Activated T-helper 1 cell treated with anti-CD3 and anti-CD28 coated beads, Interleukin-2, amount 50 U/mL, for 16 hours (primary cell): ENCODE measurements at places on chromosomes 7 and 10.

DNA sequence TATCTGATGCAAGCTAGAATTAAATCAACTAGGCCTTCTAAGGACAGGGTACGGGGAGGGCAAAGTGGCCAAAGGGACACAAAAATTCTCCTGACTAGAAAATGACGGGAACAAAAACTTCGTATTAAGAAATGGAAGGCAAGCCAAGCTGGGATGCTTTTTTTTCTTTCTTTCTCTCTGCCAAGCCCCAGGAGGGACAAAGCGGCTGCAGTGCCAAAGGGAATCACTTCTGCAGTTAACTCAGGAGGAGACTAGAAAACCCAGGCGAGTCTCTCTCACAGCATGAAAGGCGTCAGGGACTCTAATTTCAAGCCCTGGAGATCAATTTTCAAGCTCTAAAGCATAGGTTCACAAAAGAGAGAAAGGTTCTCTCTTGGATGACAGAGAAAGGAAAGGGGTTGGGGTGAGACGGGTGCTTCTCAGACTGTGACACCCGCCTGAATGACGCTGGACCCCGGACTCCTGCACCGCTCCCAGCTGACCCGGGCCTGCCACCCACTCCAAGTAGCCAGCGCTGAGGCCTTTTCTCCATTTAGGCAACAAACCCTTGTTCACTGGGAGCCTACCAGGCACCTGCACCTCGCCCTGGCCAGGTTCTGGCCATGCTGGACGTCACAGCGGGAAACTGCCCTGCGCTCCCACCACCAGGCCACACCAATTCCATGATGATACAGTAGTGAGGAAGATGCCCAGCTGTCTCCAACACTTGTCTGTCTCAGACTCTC lies 56.5 kb downstream of the KIAA1549 start:
- no peak for DNase-seq

GRCh38 chr10:50224330-50224952 lies 26.9 kb downstream of the ASAH2 start:
- DNase-seq: no peak

- DNase-seq: no peak
These were observed 175.7 kb downstream of the LRRN3 start for GRCh38 chr7:111266613-111267012.

DNA sequence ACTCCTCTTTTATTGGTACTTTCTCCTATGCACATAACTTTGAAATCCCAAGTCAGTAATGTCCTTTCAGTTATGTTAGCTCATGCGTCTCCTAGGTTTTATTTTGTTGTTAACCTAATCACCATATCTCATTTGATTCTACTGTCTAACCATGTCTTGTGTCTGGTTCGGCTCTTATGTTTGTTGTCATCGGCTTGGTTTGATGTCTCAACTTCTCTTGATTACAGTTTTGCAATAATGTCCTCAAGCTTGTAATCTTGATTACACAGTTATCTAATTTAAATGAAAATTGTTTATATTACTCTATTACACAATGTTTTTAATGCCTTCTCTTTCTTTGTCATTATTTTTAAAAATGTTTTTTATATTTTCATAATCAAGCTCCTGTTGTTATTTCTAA lies 35.9 kb upstream of the SEMA3A start:
- DNase-seq: no peak

DNA sequence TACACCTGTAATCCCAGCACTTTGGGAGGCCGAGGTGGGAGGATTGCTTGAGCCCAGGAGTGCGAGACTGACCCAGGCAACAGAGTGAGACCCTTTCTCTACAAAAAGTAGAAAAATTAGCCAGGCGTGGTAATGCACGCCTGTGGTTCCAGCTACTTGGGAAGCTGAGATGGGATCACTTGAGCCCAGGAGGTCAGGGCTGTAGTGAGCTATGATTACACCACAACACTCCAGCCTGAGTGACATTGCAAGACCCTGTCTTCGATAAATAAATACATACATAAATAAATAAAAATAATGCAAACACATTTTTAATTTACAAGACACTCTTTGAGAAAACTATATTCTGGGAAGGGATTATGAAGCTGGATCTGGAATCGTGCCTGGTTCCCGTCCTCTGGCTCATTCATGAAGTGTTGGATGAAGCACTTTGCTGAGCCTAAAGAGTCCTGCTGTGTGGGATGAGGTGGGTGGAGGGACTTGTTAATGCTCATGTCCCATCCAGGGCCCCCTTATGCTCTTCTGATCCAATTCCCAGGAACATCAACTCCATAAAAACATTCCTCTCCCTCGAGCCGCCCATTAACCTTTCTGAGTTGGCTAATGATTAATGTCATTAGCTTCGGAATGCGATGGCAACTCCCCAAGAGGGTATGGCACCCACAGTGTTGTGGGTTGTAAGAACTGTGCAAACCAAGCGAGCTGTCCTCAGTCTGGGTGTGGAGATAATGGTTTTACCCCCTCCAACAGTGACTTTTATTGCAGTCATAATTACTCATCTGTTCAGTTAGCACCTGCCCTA lies 236.3 kb downstream of the BAMBI start:
- DNase-seq: no peak

GRCh38 chr10:5484205-5484604 lies 15.2 kb downstream of the CALML5 start:
- DNase-seq: no peak

- no peak for DNase-seq
These were observed 19.9 kb upstream of the ATOH7 start for GRCh38 chr10:68251625-68252495.

- no peak for DNase-seq
These were observed 2.9 kb upstream of the FRMD4A start for GRCh38 chr10:14333606-14334005.

GRCh38 chr7:23471106-23471859 lies 992 bp upstream of the IGF2BP3 start:
- no peak for DNase-seq

DNA sequence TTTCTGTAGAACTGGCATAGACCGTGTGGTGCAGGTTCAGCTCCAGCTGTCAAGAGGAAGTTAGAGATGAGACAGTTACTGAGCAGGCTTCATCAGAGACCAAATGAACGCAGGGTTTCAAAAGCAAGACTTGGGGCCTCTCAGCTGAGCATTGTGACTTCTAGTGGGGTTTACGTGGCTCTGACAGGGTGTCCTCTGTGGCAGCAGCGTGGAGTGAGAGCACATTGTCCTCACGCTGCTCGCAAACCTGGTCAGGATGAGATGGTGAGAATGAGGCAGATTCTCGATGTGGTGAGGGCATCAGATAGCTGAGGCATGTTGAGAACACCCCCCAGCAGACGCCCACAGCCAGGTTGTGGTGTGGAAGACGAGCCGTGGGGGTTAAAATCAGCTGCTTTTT lies 126.0 kb downstream of the DNAJB6 start:
- DNase-seq: no peak

DNA sequence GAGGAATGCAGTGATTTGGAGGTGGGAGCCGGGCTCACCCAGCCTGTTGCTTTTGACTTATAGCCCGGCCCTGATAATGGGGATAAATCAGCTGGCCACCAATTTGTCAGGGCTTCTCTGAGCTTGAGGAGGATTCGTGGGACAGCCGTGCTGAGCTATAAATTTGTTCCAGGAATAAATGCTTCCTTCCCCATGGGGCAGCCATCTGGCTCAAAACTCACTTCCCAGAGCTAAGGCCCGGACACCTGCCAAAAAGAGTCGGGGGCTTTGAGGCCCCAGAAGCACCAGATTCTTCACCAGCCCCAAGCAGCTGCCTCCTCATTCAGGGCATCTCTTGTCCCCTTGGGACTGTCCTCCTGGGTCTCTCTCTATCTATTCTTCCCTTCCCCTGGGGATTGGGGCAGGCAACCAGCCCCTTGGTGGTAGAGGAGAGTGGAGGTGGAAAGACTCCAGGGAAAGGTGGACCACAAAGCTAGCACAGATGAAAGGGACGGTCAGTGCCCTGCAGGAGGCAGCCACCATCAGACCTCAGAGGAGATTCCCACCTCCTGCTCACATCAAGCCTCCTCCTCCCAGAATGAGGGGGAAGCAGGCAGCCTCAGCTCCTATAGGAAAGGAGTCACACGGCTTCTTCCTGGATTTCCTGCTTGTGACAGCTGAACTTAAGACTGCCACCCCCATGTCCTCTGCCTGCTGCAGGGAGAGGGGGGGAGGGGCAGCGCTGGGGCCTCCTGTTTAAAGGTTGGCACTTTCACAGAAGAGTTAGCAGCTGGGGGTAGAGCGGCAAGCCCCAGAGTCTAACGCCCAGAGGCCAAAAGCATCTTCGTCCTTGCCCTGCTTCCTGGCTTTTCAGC lies 44.2 kb upstream of the LRRC4 start:
- no peak for DNase-seq

GRCh38 chr7:131112431-131112830 lies 215.2 kb upstream of the MKLN1 start:
- no peak for DNase-seq

GRCh38 chr7:128917122-128917521 lies 6.6 kb upstream of the KCP start:
- DNase-seq: no peak

GRCh38 chr7:151808400-151809145 lies 68.3 kb downstream of the PRKAG2 start:
- no peak for DNase-seq

DNA sequence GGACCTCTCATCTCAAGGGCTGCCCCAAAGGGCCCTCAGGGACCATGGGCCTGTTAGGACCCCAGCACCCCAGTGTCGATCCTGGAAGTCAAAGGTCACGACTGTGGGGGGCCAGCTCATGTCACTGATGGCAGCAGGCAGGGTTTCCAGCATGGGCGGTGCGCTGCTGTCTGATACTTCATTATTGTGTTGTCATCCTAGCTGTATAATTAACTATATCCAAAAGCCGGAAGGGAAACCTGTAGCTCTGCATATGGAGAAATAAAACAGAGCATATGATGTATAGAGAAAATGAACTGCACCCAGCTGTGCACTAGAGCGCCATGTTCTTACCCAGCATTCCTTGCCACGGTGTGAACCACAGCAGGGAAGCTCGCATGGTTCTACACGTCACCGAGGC lies 196.3 kb downstream of the EBF3 start:
- DNase-seq: no peak

- DNase-seq: no peak
These were observed 448.1 kb downstream of the GATA3 start for GRCh38 chr10:8502573-8502972.

GRCh38 chr7:84985073-84985784 lies 201.6 kb downstream of the SEMA3D start:
- DNase-seq: no peak

DNA sequence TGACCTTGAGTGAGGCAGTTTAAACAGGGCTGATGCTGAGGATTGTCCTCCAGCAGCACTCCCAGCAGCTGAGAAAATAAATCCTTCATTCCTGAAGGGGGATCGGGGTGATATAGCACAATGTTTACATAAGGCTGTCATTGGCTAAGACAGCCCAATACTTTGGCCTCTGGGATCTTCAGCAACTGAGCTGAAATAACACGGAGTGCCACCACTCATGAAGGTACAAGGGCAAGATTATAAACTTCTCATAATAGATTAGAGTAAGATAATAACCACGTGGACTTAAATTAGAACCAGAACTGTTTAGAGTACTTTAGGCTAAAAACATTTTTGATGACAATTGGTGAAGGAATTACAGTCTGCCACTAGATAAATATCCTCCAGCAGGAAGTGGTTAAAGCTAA lies 70.0 kb upstream of the PAPSS2 start:
- DNase-seq: no peak

DNA sequence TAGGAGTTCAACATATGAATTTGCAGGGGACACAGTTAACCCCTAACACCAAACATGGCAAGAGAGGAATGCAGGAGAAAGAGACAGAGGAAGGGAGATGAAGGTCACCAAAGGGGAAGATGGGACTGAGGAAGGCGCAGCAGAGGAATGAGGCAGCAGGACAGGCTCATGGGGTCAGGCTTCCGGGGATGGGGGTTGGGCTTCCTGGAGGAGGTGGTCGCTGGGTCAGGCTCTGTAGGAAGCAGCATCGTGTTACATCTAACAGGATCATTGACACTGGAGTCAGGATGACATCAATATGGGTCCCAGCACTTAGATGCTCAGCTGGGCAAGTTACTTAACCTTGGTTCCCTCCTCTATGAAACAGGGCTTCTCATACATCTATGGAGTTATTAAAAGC lies 113.2 kb downstream of the NPTX2 start:
- DNase-seq: no peak

DNA sequence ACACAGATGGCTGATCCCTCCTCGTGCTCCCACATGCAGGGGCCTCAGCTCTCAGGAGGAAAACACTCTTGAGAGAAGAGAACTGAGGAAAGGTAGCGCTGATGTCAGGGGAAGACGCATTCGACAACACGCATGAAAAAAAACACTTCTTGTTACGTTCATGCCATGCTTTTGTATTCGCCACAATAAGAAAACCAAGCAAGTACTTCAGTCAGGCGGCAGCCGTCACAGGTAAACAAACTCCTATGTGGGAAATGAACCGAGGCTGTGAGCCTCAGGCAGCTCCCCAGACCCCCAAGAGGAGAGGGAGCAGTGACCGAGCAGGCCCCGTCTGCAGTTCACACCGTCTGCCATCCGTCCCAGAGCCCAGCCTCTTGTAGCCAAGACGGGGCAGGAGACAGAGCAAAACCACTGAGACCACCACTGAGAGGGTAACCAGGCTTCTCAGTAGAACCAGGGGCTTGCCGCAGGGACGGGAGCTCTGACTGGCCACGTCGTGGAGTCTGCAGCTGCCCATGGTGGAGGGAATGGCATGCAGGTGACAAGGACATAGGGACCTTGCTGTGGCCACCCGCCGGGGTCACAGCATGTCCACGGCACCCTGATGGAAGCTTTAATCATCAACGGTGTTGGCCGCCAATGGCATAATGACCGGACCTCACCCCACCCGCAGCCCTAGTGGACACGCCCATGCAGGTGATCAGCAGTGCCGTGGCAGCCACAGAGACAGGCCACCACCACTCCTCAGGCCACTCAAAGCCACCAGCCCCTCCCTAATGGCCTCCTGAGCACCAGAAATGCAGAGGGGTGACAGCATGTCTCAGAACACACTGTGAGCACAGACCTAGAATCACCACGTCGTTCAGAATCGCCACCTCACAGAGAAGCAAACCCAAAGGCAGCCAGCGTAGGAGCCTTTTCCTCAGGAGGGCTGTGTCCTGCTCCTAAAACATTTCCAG lies 304.3 kb downstream of the PTPRN2 start:
- no peak for DNase-seq

DNA sequence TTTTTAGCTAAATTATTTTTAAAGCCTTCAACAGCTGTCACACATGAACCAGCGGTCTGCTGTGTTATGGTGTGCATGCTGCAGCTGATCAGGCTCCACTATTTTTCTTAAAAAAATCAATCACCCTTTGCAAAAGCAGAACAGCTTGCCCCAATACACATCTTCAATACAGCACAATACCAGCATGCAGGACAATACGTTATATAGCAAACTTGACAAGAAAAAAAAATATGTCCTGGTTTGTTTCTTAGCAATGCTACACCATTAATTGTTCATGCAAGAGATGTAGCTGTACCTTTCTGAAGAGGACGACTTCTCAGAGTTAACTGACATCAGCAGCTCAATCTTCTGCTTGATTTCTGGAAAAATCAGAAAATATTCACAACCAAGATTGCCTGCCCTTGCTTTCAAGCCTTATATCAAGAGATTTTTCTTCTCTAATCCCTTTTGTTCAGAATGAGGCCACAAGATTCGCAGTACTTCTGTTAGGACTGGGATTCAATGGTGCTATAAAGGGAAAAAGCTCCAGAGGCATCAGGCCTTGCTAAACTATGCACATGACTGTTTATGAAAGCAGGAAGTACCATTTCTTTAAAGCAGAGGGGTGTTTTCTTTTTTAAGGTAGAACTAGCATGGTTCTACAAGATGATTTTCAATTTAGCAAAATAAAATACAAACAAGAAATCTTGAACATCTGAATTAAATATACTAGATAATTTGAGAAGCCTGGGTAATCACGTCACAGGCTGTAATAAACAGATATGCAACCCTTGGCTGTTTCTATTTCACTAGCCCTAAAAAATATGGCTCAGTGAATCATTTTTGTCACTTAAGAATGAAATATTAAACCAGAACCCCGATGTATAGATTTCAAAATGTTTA lies 120.0 kb downstream of the SRPK2 start:
- no peak for DNase-seq
